ENCODE measurements at places on chromosomes 7 and 10. TPM values are rescaled to one million over a fixed set of nuclear protein-coding genes. Genes with fewer than 3 reads are reported as not detected.

GRCh38 chr7:51065766-51066165 lies 250.8 kb downstream of the COBL start:
- no peak for DNase-seq

DNA sequence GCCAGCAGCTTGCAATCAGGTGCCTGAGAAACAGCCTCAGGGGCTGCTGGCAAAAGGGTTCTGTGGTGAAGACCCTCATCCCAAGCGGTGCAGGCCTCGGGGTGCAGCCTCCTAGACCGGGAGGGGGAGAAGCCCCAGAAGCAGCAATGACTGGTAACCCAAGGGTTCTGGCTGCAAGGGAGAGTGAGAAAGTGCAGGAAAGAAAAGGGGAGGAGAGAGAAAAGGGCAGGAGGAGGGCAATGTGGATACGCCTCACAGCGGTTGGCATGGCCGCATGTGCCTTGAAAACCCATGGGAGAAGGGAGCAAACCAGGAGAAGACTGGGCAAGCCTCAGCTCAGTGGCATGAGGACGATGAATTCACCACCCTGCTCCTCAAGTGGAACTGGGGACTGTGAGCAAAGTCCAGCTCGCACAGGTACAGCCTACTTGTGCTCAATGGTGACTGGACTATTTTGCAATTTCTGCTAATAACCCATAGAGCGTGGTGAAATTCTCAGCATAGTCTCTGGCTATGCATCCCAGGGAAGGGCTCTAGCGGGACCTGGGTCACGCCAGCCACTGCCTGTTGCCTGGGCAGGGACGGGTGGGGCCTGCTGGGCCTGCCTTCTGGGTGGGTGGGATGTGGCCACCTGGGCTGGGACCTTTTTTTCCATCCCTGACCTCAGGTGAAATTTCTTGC lies 6.2 kb downstream of the CLRN3 start:
- DNase-seq: no peak

GRCh38 chr10:66833861-66834260 lies 92.0 kb upstream of the LRRTM3 start:
- no peak for DNase-seq

GRCh38 chr10:12513775-12514673 lies 164.7 kb downstream of the CAMK1D start:
- no peak for DNase-seq

- DNase-seq: no peak
Observed at GRCh38 chr10:74529205-74529604, 297.2 kb upstream of the KAT6B start.

GRCh38 chr7:155509725-155510551 lies 36.4 kb downstream of the CNPY1 start:
- no peak for DNase-seq

- DNase-seq: no peak
Observed at GRCh38 chr10:117431160-117431559, 55.9 kb upstream of the PDZD8 start.

DNA sequence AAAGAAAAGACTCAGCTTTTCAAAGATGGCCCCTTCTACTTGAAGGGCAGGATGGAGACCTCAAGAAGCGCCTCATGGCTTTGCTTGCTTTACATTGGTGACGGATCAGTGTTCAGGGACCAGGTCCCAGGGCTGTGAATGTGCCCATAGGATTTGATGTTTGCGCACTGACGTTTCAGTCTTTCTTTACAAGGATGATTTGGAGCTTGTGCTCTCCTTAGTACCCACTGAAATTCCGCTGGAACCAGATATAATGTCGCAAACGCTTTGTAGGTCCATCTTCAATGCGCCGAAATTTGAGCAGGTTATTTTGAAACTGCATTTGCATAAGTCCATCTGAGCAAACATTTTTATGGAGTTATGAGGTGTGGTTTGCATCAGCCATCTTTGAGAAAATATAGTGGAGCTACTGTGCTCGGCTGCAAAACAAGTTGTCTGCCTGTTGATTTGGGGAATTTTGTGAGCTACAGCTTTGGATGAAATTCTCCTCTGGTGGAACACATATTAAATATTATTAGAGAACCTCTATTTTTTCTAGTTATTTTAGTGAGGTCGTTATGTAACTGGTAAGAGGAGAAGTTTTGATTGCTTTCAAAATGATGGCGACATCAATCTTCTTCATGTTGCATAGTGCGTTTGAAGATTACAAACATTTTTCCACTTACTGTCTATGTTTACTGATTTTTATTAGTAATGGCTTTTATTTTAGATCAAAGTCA lies 2.4 kb downstream of the RBM20 start:
- DNase-seq: no peak

- no peak for DNase-seq
Observed at GRCh38 chr10:99937630-99938029, 72.1 kb downstream of the DNMBP start.

- no peak for DNase-seq
Observed at GRCh38 chr10:52318822-52319464, 4.9 kb downstream of the DKK1 start.

- DNase-seq: no peak
Observed at GRCh38 chr7:265998-266850, 23.7 kb upstream of the FOXL3 start.

DNA sequence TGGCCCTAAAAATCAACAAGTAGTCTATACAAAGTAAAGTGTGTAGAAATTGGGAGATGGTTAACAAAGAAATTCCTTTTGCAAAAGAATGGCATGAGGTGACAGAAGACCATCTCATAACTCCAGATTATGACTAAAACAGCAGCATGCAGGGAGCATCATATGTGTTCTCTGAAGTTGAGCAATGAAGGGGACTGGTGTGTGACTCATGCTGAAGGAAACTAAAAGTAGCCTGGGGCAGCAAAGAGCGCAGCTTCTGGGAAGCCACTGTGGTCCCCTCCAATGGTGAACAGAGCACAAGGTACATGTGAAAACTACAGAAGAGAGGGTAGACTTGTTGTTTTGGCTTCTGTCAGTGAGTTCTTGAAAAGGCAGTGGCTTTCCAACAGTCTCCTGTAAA lies 133.4 kb downstream of the MACC1 start:
- no peak for DNase-seq

- no peak for DNase-seq
Observed at GRCh38 chr10:69457771-69458237, 6.5 kb downstream of the TSPAN15 start.

GRCh38 chr10:44280226-44281014 lies 104.5 kb downstream of the CXCL12 start:
- no peak for DNase-seq

- DNase-seq: no peak
Observed at GRCh38 chr7:727104-727805, at the start of gene PRKAR1B. Gene PRKAR1B (minus strand): TSS chr7:727281. CDS start chr7:711505, 15,776 bp downstream.

Gene OR2A5
- 0.08 TPM for polyA plus RNA-seq

Gene PRF1
- 0.72 TPM for polyA plus RNA-seq

Gene DNAJC12
- polyA plus RNA-seq: 12.4 TPM

Gene EBLN1
- not detected for polyA plus RNA-seq

Gene FAM180A
- not detected for polyA plus RNA-seq

Gene SORBS1
- polyA plus RNA-seq: 27.9 TPM

Data from right renal cortex interstitium (tissue), 3 donors.